Stimulated activated CD4-positive, alpha-beta T cell treated with anti-CD3 and anti-CD28 coated beads, Interleukin-1b, Interleukin-23, amount 100 ng/mL, for 1 hour (primary cell): ENCODE measurements at places on chromosomes 5 and 9.

DNA sequence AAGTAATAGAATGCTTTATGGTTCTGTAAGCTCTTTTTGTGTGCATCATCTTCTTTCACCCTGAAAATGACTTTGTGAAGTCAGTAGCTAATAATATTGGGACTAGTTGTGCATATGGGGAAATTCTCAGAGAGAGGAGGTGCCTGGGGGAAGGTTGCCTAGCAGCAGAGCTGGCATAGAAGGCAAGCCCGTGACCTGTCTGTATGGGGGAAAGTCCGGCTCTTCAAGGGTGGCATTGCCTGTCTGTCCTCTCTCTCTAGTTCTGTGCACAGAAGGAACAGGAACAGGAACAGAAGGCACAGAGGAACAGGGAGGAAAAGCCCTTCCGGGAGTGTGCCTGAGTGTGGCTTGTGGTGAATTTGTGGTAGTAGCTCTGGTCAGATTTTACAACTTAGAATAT lies 33.1 kb downstream of the SH3GL2 start:
- DNase-seq: no peak

DNA sequence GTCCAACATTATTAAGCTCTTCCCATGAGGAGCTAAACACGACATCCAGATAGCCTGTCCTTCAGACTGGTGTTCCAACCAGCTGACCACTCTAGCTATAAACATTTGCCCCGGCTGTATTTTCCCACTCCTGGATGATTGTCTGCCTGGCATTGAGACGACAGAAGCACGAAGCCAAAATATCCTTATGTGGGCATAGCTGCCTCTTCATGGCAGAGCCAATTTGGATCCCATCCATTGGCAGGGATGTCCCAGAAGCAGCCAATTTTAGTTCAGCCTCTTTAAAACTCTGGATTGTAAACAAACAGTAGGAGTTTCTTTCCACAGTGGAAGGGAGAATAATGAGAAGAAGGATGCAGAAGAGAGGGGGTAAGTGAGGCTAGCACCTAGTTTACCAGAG lies 507.6 kb downstream of the CETN3 start:
- no peak for DNase-seq

DNA sequence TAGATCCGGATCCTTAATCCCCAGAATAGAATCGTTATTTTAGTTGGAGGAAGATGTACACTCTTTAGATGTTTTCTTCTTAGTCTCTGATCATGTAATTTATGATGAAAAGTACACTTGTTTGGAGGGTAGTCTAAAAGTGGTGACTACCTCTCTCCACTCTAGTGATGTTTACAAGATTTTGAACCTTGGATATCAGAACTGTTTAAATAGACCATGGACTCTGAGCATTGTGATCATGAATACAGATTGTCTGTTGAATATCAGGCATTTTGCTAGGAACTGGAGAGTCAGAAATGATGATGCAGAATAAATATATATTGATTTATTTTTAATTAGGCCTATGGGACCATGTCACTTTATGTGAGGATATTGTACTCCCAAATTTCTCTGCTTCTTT lies 706.3 kb upstream of the WWC1 start:
- DNase-seq: no peak

DNA sequence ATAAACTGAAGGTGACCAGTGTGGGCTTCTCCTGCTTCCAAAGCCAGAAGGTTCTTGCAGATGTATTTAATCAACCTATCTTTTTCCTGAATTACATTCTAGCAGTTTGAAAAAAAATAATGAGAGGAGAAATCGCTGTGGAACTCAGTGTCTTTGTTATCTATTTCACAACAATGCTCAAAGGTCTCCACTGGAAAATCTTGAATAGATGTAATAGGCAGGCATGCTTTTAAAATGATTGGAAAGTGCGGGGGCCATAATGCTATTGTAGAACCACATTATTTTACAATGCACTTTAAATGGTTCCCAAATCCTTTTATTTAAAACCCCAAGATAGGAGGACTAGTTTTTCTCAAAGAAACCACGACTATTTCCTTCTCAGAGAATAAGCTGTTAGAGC lies 23.3 kb downstream of the ENC1 start:
- DNase-seq: no peak
